ENCODE measurements at places on chromosomes 16 and 17. TPM values are rescaled to one million over a fixed set of nuclear protein-coding genes. Genes with fewer than 3 reads are reported as not detected.

SLC47A2 gene
- polyA plus RNA-seq, result not detected

TSNAXIP1 gene
- not detected for polyA plus RNA-seq

YBX2 gene
- not detected for polyA plus RNA-seq

KCNAB3 gene
- not detected for polyA plus RNA-seq

CTF1 gene
- not detected for polyA plus RNA-seq

Data from CD4-positive, alpha-beta memory T cell (primary cell).